ENCODE measurements at places on chromosomes 13 and 19.

DNA sequence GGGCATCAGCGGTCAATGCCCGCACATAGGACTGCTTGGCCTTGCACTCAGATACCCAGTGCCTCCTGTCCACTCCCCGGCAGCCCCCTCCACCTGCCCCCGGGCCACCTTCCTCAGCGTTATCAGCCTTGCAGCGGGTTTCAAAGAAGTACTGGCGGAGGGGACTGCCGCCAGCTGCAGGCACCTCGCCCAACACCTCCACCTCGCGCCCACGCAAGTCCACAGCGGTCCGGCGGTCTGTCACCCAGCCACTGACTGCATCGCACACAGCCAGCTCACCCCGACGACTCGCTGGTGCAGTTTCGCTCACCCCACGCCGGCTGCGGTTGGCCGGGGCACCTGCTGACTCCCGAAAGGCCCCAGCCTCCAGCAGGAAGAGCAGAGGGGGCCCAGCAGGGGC, 3.2 kb downstream of the NTF4 start:
- no peaks in the 10 kb centered on the region for H3K27me3 ChIP-seq
- no peak overlapping the region for H3K27ac ChIP-seq
- no peaks in the 10 kb centered on the region for H3K36me3 ChIP-seq
- H3K4me3 ChIP-seq: no peak overlapping the region

DNA sequence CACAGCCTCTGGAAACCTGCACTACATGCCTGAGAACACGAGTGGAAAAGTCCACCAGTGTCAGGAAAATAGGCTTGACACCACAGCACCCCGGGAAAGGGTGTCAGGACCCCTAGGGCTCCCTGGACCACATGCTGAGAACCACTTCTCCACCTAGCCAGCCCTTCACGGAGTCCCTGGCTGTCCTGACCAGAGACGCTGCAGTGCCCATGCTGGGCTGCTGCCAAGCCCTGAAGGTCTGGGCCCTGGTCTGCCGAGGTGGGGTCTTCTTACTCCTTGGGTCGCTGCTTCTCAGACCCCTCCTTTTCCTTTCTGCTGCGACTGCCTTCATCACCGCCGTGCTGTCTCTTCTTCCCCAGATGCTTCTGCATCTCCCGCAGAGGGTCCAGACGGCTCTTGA, 3.0 kb downstream of the LENG1 start:
- peaks cover 34% of the 10 kb centered on the region for H3K4me1 ChIP-seq
- H3K36me3 ChIP-seq: peaks cover 44% of the 10 kb centered on the region
- no peaks in the 10 kb centered on the region for H3K27me3 ChIP-seq
- DNase-seq: no peak
- H3K27ac ChIP-seq: no peak overlapping the region

DNA sequence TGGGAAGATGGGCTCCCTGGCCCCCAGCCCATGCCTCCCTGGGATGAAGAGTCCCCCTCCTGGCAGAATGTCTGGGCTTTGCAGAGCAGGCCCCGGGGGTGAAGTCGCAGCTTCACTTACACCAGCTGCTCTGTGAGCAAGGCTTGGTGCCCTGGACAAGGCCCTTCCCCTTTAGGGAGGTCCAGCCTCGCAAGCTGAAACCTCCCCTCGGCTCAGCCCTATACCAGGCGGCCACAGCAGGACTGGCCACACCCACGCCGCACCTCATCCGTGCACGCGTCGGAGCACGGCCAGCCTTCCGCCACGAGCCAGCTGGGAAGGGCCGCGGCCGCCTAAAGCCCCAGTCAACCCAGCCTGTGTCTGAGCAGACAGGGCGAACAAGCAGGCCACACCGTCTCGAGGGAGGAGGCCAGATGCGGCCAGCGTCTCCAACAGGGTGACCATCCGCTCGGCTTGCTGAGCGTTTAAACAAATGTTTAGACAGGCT, 83.2 kb upstream of the MCF2L start:
- DNase-seq: no peak
- H3K36me3 ChIP-seq: no peaks in the 10 kb centered on the region
- H3K4me3 ChIP-seq: no peak overlapping the region
- H3K27me3 ChIP-seq: no peaks in the 10 kb centered on the region
- no peak overlapping the region for H3K27ac ChIP-seq
- no peaks in the 10 kb centered on the region for H3K4me1 ChIP-seq

DNA sequence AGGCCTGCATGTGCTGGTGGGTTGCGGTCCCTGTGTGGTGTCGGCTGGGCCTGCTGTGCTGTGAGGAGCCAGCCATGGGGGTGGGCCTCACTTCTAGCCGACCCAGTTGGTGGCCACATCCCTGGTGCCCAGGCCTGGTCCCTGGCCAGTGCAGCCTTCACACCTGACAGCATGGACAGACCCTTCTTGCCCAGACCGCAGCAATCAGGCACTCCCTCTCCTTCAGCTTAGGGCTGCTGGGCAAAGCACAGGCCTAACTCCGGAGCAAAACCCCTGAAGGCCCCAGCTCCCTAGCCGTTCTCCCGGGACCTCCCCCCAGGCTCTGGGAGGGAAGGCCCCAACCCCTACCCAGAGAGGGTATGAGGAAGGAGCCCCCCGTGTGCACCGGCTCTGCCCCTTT, 6.6 kb upstream of the MCF2L start:
- no peak overlapping the region for H3K27ac ChIP-seq
- no peak overlapping the region for H3K4me3 ChIP-seq
- H3K27me3 ChIP-seq: no peaks in the 10 kb centered on the region
- DNase-seq: no peak

DNA sequence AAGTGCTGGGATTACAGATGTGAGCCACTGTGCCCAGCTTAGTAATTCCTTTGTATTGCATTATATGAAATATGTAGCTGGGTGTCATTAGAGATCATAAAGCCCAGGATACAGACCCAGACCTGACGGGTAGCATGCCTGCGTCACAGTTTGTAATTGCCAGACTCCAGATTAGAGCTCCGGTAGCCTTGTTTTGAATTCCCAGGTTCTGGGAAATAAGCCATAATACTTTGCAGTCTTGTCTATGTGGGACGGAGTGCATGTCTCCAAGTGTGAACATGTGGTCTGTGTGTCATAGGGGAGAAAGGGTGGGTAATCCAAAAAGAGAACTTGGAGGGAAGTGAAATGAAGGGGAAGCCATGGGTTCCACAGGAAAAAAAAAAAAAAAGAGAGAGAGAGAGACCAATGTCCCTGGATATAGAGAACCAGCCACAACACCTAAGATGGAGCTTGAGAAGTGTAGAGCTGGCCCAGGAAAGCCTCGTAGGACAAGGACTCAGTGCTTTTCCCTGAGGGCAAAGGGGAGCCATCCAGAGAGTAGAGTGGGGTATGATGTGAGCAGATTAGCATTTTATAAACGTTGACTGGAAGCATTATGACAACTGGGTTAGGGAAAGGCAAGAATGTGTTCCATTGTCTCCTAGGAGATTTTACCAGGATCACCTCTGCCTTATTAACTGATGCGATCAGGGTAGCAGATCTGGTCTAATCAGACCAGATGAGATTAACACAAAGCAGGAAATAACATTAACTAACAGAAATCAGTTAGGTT, 2.6 kb downstream of the ZSCAN4 start:
- no peaks in the 10 kb centered on the region for H3K27me3 ChIP-seq
- H3K27ac ChIP-seq: no peak overlapping the region
- H3K4me3 ChIP-seq: no peak overlapping the region
- H3K4me1 ChIP-seq: no peaks in the 10 kb centered on the region
- H3K36me3 ChIP-seq: no peaks in the 10 kb centered on the region

- H3K4me3 ChIP-seq: peak overlapping the region; percentile 64
- no peaks in the 10 kb centered on the region for H3K27me3 ChIP-seq
- peak overlapping the region; percentile 84 for H3K27ac ChIP-seq
- H3K36me3 ChIP-seq: peaks cover 6% of the 10 kb centered on the region
These were observed 1.3 kb upstream of the AKT2 start for GRCh38 chr19:40286235-40286970.

GRCh38 chr19:1213391-1214286, 8.1 kb downstream of the STK11 start:
- no peak overlapping the region for H3K27ac ChIP-seq
- peaks cover 5% of the 10 kb centered on the region for H3K4me1 ChIP-seq
- no peak for DNase-seq
- H3K27me3 ChIP-seq: no peaks in the 10 kb centered on the region

DNA sequence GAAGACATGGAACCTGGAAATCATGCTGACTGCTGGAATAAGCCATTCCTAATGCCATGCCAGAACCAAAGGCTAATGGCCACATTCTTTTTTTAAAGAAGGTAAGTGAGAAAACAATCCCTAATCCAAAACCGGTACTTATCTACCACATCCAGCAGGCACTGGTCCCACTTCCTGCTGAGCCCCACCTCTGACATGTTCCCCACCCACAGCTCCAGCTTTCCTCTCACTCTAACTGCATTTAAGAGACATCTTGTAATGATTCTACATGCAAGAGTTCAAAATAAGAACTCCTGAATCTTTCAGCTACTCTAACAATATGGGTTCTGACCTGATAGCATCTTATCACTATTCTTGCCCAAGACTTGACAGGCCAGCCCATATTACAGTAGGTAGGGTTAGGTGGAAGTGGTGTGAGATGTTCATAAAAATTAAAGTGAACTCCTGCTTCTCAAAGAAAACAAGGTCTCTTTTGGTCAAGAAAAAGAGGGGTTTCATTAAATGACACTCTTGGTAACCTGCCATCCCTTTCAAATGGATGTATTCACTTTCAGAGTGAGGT, 41.9 kb downstream of the N4BP2L2 start:
- no peaks in the 10 kb centered on the region for H3K4me1 ChIP-seq
- H3K4me3 ChIP-seq: no peak overlapping the region
- no peaks in the 10 kb centered on the region for H3K27me3 ChIP-seq

DNA sequence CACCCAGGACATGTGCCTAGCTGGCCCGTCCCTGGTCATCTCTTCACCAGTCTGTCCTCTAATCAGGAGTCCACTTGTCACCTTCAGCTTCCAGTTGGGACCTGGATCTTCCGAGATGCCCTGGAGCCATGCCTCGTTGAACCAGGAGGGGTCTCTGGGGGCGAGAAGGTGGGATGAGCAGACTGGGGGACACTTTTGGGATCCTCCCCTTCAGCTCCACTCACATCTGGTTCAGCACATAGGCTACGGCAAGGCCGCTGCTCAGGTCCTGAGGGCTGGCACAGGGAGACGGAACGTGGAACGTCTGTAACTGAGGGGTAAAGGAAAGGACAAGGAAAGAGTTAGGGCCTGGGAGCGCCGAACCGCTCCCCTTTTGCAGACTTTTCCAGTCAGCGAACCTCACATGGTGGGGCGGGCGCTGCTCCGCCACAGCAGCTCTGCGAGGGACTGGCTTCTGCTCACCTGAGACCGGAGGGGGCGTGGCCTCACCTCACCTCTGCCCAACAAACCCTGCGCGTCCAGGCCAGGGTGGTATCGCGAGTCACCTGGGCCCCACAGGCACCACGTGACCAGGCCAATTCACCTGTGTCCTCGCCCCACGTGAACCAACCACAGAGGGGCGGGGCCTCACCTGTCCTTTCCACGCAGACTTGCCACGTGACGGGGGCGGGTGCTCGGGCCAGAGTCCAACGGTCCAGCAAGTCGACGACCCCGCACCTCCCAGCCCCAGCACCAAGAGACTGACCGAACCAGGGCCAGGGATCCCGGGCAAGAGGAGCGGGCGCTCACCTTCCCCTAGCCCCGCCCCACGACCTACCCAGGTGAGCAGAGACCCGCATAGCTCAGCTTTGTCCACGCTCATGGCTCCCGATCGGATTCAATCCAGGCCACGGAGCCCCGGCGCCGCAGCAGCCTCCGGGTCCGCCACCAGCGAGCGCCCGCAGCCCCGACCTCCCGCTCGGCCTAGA, at the start of gene HOOK2:
Gene HOOK2, minus strand, starts transcription at position 965 of the 968 bp plus-strand sequence. Its CDS starts 103 bp downstream, at position 862.
- H3K27ac ChIP-seq: no peak within 1 kb of the TSS
- no peaks in the 10 kb centered on the region for H3K36me3 ChIP-seq
- no peaks in the 10 kb centered on the region for H3K27me3 ChIP-seq
- no peak for DNase-seq

DNA sequence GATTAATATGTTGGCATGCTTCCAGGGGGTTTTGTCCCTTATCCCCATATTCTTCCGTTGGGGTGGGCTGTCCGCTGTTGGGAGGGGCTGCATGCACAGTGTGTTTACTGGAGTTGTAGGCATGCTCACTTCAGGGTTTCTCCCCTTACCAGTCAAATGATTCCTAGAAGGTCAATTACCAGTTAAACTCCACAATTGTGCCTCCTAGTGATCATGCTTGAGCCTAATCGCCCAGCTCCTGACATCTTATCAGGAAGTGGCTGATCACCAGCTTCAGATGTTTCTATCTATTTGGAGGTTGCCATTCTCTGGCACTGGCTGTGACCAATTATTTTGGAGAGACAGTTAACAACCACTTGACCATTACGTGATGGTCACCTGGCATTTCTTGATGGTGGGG, 1090.0 kb downstream of the SLITRK5 start:
- H3K4me1 ChIP-seq: no peaks in the 10 kb centered on the region
- no peaks in the 10 kb centered on the region for H3K27me3 ChIP-seq
- no peaks in the 10 kb centered on the region for H3K36me3 ChIP-seq
- DNase-seq: peak; percentile 49
- H3K27ac ChIP-seq: no peak overlapping the region

Data from Karpas-422 (cell line).